ENCODE measurements at places on chromosomes 4 and X.

DNA sequence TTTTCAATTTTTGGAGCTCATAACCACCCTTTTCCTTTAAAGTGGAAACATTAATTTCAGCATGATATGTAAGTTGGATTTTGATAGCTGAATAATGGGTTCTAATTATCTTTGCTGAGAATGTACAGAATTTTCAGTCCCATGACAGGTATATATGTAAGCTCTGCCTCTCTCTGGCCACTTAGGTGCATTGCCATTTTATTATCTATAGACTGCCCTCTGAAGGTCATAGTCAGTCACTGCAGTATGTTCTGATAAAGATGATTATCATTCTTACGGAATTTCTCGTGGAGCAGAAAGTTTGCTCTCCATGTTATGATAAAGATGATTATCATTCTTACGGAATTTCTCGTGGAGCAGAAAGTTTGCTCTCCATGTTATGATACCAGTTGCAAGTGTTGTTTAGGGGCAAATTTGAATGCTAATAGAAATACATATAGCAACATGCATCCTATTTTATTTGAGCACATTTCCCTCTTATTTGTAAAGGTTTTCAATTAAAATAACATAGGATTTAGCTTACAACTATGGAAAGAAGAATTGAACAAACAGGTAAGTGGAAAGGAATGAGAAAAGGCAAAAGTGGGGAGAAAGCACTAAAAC lies 10.4 kb downstream of the AFP start:
- peak; percentile 89 for DNase-seq

- no peak for DNase-seq
Measured at GRCh38 chr4:42497142-42497910, 100.0 kb downstream of the SHISA3 start.

DNA sequence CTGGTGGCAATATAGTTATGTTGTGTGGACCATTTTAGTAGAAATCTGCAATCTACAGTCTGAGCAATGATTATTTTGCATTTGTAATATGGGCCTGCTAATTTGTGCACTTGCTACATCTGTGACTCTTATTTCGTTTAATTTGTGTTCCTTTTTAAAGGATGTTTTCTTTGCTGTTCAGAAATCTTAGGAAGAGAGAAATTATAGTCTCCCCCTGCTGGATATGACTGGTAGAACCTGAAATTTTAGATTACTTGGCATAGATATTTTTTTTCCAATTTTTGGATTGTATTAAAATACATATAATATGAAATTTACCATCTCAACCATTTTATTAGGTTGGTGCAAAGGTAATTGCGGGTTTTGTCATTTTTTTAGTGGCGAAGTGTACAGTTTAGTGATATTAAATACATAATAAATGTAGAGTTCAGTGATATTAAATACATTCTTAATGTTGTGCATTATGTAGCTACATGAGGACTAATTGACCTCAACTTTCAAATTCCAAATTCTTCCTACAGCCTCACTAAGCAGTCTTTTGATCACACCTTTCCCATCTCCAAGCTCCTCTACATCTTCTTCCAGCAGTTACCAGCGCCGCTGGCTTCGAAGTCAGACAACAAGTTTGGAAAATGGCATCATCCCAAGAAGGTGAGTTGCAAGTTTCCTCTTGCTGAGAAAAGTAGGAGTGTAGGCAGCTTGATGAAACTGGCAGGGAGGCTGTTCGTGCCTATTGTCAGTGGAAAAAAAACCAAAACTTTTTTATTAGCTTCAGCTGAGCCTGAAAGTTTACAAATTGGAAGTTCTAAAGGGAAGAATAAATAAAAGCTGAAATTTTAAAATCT lies 82.2 kb downstream of the FNIP2 start:
- DNase-seq = peak; percentile 74

DNA sequence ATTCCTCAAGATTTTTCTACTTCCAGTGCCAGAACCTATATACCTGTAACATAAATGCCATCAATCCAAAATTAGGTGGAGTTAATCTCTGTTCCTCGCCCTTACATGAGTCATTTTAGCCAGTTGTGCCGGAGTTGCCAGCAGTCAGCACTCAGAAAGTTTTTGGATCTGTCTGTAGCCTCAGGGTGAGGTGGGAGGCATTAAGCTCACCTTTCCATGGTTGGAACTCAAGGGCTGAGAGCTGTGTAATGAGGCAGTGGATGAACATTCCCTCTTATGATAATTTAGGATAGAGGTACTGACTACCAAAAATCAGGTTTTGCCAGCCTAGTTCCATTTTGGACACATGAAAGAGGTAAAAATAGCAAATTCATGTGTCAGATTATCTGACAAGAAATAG lies 1553.1 kb upstream of the ADGRL3 start:
- no peak for DNase-seq

DNA sequence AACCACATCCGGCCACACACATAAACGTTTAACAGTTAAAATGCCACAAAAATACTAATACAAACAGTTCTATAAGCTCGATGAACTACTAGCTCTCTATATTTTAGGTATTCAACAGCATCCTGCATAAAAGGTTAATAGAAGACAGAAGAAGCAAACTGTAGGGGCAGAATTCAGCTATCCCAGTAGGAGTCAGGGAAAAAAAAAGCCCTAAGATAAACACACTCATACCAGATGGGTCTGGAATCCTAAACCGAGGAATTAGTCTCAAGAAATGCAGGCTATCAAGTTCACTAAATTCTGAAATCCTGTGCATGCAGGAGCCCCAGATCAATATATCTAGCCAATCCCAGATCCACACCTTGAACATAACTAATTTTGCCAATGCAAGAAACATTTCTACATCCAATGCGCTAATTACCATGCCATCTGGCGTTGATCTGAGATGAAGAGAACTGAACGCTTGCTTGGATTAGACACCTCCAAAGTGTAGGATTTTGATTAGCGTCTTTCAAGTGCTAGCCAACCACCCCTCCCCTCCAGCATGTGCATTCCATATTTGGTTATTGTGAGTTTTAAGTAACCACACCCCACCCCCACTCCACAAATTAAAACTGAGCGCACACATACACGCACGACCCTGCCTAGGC lies 512.2 kb upstream of the INTU start:
- no peak for DNase-seq

GRCh38 chr4:141713771-141714445 lies 77.5 kb downstream of the IL15 start:
- DNase-seq = no peak

DNA sequence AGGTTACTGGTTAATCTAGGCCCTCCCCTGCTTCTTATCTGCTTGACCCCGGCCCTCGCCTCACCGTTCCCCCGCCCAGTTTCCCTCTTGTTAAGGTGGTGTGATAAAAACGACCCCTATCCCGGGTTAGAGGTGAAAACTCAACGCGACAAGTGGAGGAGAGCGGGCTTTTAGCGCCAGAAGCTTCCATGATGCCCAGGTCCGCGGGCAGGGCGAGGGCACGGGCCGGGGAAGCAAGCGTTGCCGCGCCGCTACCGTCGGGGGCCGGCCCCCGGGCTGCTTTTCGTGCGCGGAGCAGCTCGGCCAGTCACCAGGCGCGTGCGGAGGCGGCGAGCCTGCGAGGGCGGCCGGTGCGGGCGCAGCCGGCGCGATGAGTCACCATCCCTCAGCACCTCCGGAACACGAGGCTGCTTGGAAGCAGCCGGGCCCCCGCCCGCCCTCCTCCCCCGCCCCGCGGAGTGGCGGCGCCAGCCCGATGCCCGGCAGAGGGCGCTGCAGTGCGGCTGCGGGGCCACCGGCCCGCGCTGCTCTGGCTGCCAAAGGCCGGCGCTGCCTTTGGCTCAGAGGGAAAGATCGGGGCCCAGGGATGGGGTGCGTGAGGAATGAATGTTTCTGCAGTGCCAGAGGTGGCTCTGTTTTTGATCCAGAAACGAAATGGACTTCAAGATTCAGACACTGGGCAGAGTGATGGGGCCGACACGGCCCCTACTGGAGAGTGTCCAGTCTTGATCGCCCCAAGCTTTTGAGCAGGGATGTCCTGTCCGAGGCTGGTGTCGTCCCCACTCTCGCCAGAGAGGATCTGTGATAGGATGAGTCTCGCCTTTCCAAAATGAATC lies 107.8 kb downstream of the NHSL2 start:
- DNase-seq = peak; percentile 89

DNA sequence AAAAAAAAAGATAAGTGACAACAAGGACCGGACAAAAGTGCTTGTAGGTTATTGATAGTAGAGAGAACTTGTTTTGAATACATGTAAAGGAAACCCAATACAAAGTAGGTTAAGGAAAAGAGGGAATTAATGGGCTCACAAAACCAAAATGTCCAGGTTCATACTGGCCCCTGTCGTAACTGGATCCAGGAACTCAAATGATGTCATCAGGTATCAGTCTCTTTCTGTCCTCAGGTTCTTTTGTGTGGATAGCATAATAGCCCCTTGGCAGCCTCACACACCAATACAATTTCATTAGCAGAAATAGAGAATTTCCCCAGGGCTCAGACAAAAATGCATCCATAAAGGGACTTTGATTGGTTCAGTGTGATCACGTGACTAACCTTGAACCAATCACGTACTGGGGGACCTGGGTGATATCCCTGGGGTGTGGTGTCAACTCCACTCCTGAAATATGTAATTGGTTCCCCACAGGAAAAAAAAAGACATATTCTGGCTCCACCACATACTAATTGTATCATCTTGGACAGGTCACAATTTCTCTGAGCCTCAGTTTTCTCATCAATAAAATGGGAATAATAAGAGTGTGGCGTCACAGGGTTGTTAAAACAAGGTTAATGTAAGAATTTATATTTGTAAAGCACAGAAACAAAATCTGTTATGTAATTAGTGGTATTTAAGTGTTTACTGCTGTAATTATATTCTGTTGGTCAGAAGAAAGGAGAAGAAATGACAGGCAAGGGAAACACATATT lies 174.8 kb downstream of the PDGFRA start:
- no peak for DNase-seq

DNA sequence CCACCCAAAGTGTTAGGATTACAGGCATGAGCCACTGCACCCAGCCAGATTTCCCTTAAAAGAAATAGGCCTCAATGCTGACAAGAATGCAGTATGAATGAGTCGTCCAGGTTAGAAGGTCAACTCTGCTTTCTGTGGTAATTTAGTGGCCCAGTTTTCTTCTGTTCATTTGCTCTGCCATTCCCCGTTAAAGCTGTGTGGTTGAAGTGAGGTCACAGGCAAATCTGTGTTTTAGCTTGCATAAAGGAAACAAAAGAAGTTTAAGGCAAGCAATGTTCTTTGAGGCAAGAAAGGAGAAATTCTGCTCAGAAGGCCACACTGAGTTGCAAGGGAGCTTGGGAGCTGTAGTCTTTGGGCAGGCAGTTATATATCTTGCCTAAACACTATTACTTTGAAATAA lies 176.8 kb downstream of the LARP7 start:
- DNase-seq = no peak

DNA sequence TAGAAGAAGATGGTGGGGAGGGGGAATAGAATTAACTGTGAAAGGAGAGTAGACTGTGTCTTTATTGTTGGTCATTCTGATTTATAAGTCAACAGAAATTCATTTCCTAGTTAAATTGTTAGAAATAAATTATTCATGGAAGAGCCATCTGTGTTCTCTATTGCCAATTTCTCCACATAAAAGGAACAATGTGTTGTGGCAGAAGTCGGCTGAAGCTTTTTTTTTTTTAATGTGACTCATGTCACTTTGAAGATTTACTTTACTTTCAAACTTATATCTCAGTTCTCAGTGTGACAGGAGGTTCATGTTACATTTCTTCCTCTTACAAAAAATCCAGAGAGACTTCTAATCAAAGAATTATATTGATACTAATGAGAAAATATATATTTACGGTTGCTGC lies 60.5 kb downstream of the CPE start:
- no peak for DNase-seq

- DNase-seq = no peak
Measured at GRCh38 chrX:103061486-103061885, 2.5 kb downstream of the BEX1 start.

- peak; percentile 72 for DNase-seq
Measured at GRCh38 chr4:1300466-1301455, 11.1 kb downstream of the MAEA start.

- DNase-seq = peak; percentile 22
Measured at GRCh38 chr4:177251237-177251636, 58.4 kb upstream of the NEIL3 start.

DNA sequence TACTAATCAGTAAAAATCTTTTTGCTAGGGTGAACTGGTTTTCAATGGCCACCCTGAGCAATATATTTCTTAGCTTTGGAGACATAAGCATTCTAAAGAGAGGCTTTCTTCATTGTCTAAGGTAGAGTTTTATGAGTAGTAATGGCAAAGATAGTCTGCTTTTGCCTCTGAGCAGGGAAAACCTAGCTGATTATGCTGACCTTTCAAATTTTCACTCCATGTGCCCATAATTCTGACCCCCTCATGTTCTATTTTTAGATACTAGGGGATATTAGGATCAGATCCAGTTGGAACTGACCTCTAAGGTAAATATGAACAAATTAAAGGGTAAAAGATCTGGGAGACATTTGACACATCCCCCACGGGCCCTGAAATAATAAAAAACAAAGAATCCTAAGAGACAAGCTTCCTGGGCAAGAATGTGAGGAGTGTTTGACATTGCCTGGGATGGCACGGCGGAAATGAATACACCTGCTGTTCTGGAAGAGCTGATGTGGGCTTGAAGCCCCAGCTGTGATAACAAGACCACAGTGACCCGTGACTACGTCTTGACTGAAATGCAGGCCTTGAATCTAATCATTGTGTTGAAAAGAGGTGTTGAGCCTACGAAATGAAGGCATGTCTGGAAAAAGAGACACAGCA lies 392.1 kb upstream of the FRG1 start:
- no peak for DNase-seq

DNA sequence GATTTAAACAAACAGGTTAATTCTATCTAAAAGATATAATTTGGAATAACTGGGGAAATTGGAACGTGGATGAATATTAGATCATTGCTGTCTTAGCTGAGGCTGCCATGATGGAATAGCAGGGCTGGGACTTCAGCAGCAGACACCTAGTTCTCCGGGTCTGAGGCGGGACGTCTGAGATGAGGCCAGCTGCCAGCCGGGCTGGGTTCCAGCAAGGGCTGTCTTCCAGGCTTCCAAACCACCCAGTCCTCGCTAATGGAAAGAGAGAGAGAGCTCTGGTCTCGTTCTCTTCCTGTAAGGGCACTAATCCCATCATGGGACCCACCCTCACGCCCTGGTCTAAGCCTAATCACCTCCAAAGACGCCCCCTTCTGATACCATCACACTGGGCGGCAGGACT lies 85.7 kb downstream of the ADRA2C start:
- no peak for DNase-seq
